Stimulated activated CD4-positive, alpha-beta T cell treated with anti-CD3 and anti-CD28 coated beads, Interleukin-2, amount 100 ng/mL, for 48 hours (primary cell): ENCODE measurements at places on chromosomes 3 and 15.

- peak; percentile 85 for DNase-seq
Measured at GRCh38 chr3:71226565-71227269, 356.8 kb downstream of the FOXP1 start.

DNA sequence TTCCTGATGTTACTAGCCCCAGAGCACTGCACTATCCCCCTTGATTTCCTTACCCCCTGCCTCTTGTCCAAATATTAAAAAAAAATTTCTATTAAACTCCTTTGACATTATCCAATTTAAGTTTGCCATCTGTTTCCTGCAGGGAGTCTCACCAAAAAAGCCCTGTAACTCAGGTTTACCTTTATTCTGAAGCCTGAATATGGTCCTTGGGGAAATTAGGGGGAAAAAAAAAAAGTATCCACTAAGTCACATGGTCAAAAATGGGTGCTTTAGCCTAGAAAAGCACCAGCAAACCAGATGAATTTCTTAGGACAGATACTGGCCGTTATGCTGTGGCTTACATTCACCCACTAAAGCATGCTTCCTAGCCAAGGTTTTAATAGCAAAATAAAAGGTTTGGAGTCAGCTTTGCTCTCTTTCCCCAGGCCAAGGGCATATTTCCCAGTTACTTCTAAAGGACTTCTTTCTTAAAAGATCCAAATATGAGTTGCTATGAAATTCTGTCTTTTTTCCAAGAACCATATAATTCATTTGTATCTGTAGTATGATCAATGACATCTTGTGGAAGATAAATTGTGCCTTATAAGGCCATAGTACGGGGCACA, 394.9 kb downstream of the LSAMP start:
- no peak for DNase-seq

- DNase-seq: no peak
Measured at GRCh38 chr3:44365952-44366351, 27.4 kb downstream of the TCAIM start.

- no peak for DNase-seq
Measured at GRCh38 chr3:87568331-87568730, 291.9 kb upstream of the POU1F1 start.

- DNase-seq: no peak
Measured at GRCh38 chr15:87293031-87293430, 963.5 kb downstream of the NTRK3 start.

- no peak for DNase-seq
Measured at GRCh38 chr3:57816471-57817095, 60.5 kb downstream of the SLMAP start.

DNA sequence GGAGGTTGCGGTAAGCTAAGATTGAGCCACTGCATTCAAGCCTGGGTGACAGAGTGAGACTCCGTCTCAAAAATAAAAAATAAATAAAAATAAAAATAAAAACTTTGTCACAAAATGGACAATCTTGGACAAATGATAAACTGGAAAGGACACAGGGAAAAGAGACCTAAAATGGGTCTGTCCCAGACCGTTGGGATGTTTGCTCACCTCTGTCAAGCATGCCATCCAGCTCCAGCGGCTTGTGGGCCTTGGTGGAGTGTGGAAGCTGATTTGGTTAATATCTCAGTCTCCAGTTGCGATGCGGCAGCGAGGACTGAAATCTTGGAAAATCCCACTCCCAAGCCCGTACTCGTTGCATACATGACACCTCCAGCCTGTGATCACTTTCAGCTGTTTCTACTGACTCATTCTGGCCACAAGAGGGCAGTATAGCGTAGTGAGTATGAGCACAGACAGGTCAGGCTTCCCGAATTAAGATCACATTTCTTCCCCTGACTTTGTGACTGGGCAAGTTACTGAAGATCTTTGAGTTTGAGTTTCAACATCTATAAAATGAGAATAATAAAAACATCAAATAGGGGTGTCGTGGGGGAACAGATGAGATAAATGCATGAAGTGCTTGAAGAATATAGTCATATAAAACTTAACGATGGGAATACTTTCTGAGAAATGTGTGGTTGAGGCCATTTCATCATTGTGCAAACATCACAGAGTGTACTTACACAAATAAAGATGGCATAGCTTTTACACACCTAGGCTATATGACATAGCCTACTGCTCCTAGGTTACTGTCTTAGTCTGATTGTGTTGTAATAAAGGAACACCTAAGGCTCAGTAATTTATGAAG, 19.6 kb upstream of the MOBP start:
- peak; percentile 63 for DNase-seq

- DNase-seq: no peak
Measured at GRCh38 chr3:137163958-137164357, 206.2 kb downstream of the IL20RB start.

DNA sequence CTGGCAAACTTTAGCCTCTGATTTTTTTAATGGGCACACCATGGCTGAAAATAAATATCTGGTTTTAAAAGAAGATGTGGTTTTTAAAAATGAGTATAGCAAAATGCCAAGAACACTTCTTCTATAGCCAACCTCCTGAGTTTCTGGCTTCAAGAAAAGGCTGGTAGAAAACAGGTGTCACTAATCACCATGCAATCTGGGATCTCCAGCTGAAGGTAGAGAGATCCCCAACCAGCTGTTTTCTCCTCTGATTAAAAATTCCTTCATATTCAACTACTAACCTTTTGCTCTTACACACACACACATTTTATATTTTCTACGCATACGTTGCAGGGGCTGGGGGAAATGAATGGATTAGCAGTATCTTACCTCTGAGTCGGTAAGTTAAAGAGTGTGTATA, 279.6 kb upstream of the ROBO2 start:
- DNase-seq: no peak

GRCh38 chr3:101530686-101531047, 17.7 kb upstream of the SENP7 start:
- no peak for DNase-seq

DNA sequence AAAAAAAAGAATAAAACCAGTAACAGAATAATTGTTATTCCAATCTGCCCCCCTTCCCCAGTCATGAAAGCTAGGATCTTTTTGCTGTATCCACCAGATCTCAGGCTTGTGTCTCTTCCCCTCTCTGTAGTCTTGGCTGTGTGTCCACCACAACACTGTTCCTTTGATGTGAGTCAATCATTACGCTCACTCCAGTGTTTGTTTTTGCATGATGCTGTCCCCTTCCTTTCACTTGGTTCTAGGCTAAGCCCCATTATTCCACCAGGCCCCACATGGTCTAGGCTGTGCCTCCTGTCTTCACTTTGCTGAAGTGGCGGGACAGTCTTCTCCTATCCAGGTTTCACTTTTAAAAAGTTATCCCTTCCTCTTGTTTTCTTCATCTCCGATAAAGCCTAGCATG, 13.6 kb downstream of the ACKR2 start:
- no peak for DNase-seq

DNA sequence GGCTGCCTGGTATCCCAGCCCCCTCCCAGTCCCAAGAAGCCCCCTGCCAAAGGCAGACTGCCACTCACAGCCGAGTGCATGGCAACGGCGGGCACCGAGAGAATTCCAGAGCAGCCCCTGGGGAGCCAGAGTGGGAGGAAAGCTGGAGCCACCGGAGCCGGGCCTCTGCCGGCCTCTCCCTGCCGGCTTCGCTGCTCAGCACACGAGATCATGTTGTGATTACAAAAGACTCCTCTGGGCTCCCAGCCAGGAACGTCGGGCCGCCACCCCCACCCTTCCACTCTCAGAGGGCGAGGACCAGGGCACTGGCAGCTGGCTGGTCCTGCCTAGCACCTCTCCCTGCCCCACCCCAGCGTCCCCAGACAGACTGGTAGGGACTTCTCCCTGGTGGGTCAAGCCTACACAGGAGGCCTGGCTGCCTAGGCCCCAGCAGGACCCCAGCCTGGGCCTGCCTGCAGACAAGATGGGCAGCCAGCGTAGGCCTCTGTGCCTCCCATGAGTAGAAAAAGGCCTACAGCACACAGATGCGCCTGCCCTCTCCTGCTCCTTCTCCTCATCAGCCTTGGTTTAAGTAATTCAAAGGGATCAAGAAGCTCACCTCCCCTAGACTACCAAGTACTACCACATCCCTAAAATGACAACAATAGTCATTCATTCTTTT, at the start of gene CCDC9B:
CCDC9B (minus strand) TSS at position 200 of the 661 bp plus-strand sequence; CDS start at position 80, 120 bp downstream.
- DNase-seq: no peak

DNA sequence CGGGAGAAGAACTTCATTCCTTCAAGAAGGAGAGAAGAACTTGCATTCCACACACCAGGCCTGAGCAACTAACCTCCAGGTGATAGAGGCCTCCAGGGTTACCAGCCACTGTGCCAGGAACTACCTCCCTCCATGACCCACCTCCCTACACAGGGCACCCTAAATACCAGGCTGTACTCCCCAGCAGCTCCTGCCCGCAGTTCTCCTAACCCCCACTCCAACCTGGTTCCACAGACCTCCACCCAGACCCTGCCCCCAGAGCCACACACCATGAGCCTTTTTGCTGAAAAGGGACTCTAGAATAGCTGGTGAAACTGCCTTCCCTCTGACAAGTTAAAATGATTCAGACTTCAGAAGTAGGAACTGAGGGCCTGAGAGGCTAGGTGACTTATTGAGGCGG, 8.2 kb downstream of the IGDCC3 start:
- no peak for DNase-seq

- no peak for DNase-seq
Measured at GRCh38 chr15:85630311-85630710, 164.4 kb downstream of the KLHL25 start.

DNA sequence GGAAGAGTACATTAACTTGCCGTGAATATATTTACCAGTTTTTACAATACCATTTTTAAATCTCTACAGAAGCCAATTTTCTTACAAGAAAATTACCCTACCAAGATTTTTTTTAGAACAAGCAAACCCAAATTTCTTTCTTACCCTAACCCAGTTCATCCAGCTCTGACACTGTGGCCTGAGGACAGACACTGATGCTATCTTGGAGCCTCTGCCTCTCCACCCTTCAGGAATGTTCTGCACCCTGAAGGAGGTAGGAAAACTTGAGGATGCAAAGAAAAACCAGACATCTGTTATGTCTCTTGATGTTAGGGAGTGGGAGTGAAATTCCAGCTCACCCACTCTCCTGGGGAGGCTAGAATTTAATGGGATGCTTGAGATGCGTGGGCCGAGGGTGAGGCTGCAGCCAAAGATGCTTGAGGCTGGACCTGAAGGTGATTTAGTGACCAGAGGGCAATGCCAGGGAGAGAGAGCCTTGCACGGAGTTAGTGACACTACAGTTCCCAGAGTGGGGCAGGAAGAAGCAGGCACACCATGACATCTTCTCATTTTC, 69.9 kb downstream of the LIPC start:
- no peak for DNase-seq

GRCh38 chr3:124313621-124314020, 321.7 kb upstream of the ROPN1 start:
- no peak for DNase-seq

DNA sequence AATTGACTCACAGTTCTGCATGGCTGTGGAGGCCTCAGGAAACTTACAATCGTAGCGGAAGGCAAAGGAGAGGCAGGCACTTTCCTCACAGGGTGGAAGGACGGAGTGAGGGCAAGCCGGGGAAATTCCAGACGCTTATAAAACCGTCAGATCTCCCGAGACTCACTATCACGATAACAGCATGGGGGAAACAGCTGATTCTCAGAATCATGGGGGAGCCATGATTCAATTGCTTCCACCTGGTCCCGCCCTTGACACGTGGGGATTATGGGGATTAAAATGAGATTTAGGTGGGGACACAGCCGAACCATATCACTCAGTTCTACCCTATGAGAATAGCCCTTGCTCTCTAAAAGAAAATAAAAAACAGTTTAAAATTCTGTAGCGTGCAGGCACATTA, 13.4 kb upstream of the SYNPR start:
- DNase-seq: no peak

GRCh38 chr3:20051123-20051806, 11.0 kb downstream of the KAT2B start:
- DNase-seq: no peak
